ENCODE measurements at places on chromosomes 11 and 22.

DNA sequence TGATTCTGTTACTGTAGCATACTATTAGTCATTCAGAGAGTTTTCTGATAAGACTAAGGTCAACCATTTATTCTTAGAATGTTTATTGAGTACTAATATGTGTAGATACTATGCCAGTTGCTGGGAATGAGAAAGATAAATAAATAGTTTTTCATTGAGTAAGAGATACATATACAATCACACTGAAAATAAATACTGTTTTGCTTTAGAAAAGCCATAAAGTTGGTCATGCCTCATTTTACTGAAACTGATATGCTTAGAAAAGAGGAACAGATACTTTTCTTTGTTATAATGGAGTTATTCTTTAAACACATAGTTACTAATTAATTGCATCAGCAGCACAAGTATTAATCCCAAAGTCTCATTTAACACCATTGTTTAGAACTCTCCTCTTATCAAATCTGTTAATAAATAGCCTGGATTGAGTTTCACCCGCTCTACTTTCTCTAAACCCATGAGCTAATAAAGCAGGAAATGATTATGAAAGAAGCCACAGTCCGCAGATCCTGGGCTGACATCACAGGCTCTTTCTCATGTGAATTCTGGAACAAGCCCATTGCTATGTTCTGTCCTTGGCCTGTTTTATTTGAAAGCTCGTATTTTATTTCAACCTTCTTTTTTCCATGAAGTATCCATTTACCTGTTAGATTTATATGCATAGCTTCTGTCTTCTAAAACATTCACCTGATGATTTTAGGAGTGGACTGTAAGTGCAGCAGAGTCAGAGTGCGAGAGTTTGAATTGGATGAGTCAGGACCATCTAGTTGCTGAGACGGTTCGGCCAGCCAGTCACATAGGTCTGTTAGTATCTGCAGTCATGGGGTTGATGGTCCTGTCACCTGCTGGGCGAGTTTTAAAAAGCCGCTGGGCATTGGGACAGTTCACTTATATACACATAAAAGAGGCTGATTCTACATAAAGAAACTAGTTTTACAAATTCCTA is 35.5 kb downstream of the PIWIL4 start:
- peak; percentile 49 for DNase-seq

- DNase-seq = no peak
Observed at GRCh38 chr11:14969901-14970323, 2.2 kb downstream of the CALCA start.

DNA sequence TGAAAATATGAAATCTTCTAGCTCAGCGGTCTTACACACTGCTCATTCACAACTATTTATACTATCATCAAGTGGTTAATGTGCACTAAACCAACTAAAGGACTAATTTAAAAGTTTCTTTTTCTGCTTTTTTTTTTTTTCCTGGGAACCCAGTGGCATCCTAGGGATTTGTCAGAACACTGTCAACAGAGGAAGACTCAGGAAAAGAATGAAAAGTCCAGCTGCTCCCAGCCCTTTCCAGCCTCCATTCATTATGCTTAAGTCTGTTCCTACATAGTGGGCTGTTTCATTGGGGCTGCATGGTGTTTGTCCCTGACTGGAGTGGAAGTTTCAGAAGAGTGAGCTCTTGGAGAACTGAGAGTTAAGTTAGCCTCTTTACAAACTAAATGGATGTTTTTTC is 391.1 kb downstream of the AASDHPPT start:
- DNase-seq = no peak

DNA sequence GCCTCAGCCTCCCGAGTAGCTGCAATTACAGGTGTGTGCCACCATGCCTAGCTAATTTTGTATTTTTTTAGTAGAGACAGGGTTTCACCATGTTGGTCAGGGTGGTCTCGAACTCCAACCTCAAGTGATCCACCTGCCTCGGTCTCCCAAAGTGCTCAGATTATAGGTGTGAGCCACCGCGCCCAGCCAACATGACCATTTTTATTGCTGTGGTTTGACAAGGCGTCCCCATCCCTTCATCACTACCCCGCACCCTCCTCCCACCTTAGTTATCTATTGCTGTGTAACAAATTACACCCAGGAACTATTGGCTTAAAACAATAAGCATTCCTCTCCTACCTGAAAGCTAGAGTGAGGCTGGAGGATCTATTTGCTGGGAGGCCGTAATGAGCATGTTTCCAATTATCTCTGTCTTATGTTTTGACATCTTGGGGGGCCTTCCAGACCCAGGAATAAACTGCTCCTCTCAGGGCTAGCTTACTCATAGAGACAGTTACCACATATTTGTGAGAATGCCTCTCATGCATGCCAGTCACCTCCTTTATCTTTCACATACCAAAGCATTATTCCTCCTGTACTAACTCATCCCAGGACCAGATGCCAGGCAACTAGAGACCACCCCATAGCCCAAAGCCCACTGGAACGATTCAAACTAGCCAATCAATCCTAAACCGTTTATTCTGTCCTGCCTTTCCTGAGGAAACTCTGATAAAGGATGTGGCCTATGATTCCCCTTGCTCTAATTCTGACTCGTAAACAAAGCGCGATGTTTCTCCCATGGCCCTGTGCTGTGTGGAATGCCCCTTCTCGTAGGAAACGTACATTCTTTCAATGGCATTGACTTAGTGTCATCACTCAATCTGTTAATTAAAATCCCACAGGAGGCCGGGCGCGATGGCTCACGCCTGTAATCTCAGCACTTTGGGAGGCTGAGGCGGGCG is 19.4 kb downstream of the SNU13 start:
- DNase-seq = no peak

DNA sequence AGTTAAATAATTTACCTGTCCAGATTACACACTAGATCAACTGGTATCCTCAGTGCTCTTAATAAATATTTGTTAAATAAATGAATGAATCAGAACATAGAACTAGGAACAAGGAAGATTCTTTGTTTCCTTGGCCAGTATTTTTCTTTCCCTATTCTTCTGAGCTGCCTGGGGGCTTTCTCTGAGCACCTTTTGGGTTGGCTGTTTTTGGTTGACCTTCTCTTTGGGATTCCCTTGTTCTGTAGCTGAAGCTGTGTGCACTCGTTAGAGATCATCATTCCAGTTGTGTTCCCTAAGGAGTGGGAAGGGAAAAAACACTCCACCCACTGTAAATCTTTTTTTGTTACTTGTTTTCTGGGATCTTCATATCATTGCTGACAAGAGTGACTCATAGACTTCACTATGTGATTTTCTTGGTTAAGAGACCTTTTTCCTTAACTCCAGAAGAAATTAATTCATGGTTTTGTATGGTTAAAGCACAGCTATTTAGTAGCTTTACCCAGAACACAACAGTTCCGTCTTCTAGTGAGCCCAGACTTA is 84.3 kb downstream of the STIM1 start:
- no peak for DNase-seq

- no peak for DNase-seq
Observed at GRCh38 chr11:70509476-70509875, 111.1 kb downstream of the CTTN start.

- DNase-seq = no peak
Observed at GRCh38 chr11:65595131-65595530, 469 bp downstream of the KCNK7 start.

DNA sequence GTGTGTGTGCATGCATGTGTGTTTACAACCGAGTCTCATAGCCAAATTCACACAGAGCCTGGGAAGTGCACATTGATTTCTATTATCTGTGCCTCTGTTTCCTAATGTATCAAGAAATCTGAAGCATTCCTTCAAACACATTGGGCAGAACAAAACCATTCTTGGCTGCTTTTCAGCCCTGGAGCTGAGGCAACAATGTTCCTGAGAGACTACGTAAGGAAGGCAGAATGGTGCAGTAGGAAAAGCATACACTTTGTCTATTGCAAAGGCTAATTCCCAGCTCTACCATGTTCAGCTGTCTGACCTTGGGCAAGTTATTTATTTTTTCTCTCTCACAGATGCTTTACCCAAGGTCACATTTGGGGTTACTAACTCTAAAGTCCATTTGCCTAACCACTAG is 575.5 kb downstream of the SOX6 start:
- no peak for DNase-seq

GRCh38 chr11:78085972-78086371 is 6.3 kb upstream of the NDUFC2 start:
- DNase-seq = no peak

DNA sequence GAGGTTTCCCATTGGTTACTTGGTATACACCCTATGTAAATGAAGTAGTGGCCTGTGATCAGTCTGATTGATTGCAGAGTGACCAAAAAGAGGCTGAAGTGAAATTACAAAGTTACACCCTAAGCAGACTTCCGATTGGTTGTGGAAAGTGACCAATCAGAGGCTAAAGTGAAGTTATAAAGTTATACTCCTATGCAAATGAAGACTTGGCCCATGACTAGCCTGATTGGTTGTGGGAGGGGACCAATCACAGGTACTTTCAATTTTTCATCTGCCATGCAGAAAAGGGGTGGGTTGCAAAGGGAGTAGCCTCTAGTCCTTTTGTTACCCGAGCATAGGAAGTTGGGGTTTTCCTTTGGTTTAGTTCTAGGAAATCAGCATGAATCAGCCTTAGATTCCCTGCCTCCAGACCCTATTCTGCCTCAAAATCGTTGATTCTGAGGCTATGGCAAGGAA is 18.1 kb upstream of the CSTF3 start:
- DNase-seq = no peak

All from brain (organoid and tissue), 16 donors.